ENCODE measurements at places on chromosomes 11 and 22. TPM values are rescaled to one million over a fixed set of nuclear protein-coding genes. Genes with fewer than 3 reads are reported as not detected.
A peak's percentile ranks its signal among the peaks of the same experiment; 100 is the strongest.

DNA sequence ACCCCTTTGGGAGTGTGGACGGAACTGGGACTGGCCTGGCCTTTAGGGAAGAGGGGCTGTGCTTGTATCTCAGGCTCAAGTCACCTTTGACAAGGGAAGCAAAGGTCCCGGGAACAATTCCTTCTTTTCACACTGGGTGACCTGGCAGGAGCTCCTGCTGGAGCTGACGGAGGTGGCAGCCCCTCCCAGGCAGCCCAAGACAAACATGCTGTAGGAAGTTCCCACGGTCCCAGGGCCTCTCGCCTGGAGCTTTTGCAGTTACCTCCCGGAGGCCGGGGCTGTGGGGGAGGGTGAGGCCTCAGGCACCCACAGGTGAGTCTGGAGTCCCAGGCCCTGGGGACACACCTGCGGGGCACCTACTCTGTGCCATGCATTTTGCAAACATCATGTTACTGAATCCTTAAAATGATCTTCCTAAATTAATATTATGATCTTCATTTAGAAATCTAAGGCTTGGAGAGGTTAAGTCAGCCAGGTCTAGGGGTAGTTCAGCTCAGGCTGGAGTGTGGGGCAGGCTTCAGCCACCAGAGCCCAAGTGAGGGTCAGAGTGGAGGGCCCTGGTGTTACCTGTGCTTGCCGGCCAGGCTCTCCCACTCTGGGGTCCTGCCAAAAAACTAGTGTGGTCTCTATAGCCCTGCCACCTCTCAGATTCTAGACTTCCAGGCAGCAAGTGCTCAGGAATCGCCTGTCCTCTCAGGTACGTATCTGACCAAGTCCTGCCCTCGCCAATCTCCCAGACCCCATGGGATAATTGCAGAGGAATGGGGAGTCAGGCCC is 15.7 kb upstream of the MYEOV start:
- no peak for DNase-seq

- DNase-seq = peak; percentile 84
Measured at GRCh38 chr22:19892257-19892879, 37.7 kb upstream of the GNB1L start.

- no peak for DNase-seq
Measured at GRCh38 chr22:50309601-50309991, 2.1 kb upstream of the PLXNB2 start.

GRCh38 chr11:122363296-122363695 is 247.3 kb upstream of the BLID start:
- DNase-seq = no peak

DNA sequence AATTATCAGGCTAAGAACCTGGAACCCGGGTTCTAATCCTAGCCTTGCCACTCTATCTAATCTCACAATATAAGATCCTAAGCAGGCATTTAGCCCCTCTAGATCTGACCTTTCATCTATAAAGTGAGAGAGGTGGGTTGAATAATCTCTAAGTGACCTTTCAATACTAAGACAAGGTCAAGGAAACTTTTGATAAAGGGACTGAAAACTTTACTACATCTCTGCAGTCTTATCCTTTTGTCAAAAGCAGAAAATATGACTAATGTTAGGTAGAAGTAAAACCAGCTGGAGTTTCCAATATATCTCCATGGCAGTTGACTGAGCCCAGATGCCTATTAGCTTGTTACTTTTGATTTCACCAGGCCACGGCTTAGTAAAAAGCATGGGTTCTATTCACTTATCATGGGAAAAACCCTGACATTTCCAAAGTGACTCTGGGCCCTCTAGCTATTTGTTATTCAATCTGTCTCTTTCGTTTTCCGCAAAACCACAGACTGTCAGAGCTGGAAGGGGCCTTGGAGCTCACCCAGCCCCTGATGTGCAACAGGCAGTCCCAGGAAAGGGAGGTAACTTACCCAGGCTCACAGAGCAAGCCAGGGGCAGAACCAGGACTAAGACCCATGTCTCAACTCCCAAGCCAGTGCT is 75.8 kb downstream of the RAB30 start:
- peak; percentile 45 for DNase-seq

The INPP5J gene
- 0.23 TPM for total RNA-seq

The OR5A1 gene
- total RNA-seq = not detected

The OR8D2 gene
- total RNA-seq = not detected

The PKDREJ gene
- not detected for total RNA-seq

GRCh38 chr11:859394-860131 is 16.9 kb downstream of the TSPAN4 start:
- no peak for DNase-seq

GRCh38 chr11:37533087-37533486 is 935.1 kb upstream of the RAG2 start:
- DNase-seq = no peak

DNA sequence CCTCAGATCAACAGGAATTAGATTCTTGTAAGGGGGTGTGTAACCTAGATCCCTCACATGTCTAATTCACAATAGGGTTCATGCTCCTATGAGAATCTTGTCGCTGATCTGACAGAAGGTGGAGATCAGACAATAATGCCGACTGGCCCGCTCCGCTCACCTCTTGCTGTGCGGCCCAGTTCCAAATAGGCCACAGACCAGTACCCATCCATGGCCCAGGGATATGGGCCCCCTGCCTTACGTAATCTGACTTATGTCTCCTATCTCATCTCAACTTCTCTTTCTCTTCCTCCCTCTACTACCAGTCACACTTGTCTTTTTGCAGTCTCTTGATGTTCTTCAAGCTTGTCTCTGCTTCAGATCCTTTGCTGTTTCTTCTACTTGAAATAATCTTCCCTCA is 70.0 kb downstream of the CWF19L2 start:
- DNase-seq = no peak

DNA sequence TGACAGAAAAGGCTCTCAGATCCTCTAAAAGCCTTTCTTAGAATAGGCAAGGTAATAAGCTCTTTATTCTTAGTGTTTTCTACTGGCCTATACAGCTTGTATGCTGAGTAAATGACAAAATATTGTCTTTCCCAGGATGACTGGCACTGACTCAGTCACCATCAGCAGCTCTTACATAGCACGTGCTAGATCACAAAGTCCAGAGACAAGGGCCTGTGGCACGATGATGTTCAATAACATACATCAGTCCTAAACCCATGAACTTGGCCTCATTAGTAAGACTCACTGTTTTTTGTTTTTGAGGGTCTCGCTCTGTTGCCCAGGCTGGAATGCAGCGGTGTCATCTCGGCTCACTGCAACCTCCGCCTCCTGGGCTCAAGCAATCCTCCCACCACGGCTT is 42.7 kb downstream of the CELF1 start:
- peak; percentile 58 for DNase-seq

The NCR3LG1 gene
- total RNA-seq = 0.80 TPM

Data from activated CD4-positive, alpha-beta T cell treated with anti-CD3 and anti-CD28 coated beads for 36 hours (primary cell).